ENCODE measurements at places on chromosomes 12 and 14.

DNA sequence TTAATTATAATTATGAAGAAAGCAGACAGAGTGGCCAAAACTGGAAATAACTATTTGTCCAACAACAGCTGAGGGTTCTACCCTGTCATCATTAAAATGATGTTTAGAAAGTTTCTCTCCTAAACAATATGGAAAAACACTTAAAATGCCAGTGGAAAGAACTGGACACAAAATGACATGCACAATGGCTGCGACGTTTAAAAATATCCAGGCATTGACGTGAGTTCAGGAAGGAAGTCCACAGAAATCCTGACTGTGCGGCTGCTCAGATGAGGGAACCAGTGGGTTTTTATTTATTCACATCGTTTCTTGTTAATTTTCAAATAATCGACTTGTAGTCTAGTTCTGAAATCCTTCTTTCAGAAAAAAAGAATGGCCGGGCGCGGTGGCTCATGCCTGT lies 58.3 kb downstream of the CCNK start:
- no peak for DNase-seq

- DNase-seq: no peak
These were observed 24.6 kb upstream of the SERPINA1 start for GRCh38 chr14:94412671-94413638.

- DNase-seq: no peak
These were observed 49.8 kb downstream of the EID3 start for GRCh38 chr12:104353012-104353981.

DNA sequence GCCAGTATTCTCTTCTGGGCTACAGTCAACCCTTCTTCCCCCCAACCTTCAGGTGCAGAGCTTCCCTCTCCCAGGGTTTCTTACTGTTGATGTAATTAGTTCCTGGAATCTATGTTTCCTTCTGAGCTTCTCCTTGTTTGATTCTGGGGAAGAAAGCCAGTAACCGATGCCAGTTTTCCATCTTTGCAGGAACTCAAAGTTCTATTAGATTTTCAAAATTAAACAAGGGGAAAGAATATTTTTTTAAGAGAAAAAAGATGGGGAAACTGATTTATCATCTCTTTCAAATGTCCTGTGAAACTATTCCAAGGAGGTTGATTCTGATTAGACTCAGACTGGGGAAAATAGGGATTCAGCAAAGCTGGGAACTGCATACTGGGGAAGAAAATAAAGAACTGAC lies 17.9 kb upstream of the FAM234B start:
- no peak for DNase-seq

- no peak for DNase-seq
These were observed 58.9 kb upstream of the KITLG start for GRCh38 chr12:88638966-88639760.

DNA sequence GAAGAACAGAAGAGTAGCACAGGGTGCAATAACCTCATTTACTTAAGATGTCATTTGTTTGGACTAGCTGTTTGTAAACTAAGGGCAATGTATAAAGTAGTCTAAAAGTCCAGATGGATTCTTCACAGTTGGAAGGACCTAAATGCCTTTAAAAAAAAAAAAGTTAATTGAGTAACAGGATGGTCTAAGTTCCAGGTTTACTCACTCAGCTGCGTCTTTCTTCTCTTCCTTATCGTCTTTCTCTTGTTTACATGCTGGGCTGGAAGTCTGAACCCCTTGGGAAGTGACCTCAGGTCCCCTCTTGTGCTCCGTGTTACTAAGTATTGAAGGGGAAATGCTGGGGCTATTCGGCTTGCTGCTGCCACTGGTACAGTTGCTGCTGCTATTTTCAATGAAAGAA lies 82.5 kb downstream of the SH2B3 start:
- DNase-seq: no peak

DNA sequence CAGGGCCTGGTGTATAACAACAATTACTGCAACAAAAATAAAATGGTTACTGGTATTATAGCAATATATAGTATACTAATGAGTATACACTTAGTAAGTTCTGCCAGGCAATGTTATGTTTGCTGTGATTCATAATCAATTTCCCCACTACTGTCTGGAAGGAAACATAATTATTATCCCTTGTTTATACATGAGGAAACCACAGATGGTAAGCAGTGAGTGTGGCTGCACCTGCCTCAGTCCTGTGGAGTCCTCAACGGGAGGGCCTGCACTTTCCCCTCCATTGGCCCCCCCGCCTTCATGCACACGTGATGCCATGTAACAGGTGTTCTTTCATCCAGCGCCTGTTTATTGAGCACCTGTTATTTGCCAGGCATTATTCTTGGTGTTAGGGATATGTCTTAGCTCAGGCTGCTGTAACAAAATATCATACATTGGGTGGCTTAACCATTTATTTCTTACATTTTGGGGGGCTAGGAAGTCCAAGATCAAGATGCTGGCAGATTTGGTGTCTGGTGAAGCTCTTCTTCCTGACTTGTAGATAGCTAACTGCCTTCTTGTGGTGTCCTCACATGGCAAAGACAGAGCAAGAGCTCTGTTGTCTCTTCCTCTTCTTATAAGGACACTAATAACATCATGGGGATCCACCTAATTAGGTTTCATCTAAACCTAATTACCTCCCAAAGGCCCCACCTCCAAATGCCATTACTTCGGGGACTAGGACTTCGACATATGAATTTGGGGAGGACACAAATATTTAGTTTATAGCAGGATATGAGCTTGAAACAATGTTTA lies 59.5 kb upstream of the CHGA start:
- no peak for DNase-seq

DNA sequence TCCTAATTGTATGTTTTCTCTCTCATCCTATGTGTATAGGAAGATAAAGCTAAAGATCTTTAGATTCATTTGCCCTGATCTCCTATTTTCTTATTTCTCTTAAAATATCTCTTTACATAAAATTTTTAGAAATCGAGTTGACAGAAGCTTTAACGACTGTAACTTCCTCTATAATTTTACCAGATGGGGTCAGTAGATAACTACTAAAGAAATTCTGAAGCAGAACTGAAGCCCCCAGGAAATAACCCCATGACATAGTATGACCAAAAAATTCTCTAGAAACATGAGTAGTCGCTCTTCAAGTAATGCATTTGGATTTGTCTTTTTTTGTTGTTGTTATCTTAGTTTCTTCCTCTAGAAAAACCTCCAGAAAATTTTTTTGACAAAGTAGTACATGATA lies 288.0 kb downstream of the ERC1 start:
- no peak for DNase-seq

Measured in stimulated activated CD8-positive, alpha-beta memory T cell treated with anti-CD3 and anti-CD28 coated beads, Interleukin-12 subunit alpha, Interleukin-12 subunit beta, amount 100 ng/mL, for 1 hour (primary cell).